Muscle of back (tissue), 13 donors: ENCODE measurements at places on chromosomes 2 and 18. TPM values are rescaled to one million over a fixed set of nuclear protein-coding genes. Genes with fewer than 3 reads are reported as not detected.

Gene PKDCC
- 116 TPM for polyA plus RNA-seq

Gene SETBP1
- polyA plus RNA-seq: 13.6 TPM

Gene CYP1B1
- 8.7 TPM for polyA plus RNA-seq

Gene CCDC121
- 6.3 TPM for polyA plus RNA-seq

Gene CHAC2
- polyA plus RNA-seq: 2.9 TPM

Gene OXER1
- polyA plus RNA-seq: 4.9 TPM

Gene REG1B
- not detected for polyA plus RNA-seq

Gene BCL11A
- polyA plus RNA-seq: 17.0 TPM

Gene LRRC30
- polyA plus RNA-seq: 2.7 TPM

Gene PKP4
- 31.4 TPM for polyA plus RNA-seq

- no peak for DNase-seq
These were observed 8.7 kb downstream of the ASTL start for GRCh38 chr2:96129528-96130120.

GRCh38 chr2:101961338-101962191 is 30.2 kb upstream of the IL1R2 start:
- DNase-seq: peak; percentile 78

DNA sequence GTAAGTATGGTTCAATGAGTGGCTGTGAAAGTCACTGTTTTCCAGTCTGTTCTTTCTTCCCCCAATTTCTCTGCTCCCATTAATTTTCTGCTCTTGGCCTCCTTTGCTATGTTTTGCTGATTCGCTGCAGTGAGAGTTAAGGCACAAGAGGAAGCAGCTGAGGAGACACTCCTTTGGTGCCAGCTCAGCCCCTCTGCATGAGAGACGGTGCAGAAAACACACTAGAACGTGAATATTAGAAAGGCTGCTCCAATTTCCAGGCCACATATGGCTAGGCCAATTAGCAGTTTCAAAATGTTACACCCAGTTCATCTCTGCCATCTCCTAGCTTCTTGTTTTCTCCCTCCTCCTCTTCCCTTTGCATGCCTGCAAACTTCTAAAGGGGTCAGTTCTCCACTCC is 38.9 kb downstream of the AKAIN1 start:
- no peak for DNase-seq

DNA sequence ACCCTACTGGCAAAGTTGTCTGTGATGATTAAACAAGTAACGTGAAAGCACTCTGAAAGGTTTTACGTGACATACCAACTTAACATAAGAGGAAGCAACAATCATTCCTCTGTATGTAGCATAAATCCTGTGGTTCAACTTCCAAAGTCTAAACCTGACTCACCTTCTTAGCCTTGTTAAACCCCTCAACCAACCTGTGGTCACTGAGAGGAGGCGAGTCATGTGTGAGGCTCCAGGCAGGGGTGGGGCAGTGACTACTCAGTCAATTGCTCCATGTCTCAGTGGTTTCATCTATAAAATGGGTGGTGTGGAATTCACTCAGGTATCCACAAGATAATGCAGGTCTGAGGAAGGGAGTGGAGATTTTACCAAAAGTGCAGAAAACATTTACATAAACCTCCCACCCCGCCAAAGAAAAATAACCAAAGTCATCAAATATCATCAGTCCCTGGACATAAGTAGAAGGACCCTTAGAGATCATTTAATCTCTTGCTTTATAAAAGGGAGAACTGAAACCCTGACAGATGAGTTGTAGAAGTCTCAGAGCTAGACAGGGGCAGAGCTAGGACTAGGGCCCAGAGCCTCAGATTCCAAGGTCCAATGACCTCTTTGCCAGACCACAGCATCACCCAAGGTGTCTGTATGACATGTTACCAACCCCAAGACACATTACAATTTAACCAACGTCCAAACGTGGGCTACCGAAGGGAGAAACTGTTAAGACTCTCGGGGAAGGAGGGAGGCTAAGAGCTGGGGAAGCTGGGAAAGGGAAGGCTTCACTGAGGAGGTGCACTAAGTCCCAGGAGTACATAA is 3.7 kb upstream of the PCBP1 start:
- no peak for DNase-seq

DNA sequence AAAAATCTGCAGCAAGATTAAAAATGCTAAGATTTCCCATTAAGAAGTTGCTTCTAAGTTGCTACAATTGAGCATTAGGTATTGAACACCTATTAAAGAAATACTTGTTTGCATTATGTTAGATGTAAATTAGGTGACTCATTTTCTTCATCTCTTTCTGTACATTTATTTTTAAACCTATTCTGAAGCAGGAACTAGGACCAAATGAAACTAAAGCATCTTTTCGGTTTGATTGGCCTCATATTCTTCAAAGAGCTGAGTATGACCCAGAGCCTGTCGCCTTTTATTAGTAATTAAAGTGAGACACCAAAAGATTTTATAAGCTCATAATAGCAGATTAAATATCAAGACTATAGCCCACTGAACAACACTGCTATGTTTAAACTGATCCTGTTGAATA is 83.4 kb upstream of the ZEB2 start:
- DNase-seq: no peak

DNA sequence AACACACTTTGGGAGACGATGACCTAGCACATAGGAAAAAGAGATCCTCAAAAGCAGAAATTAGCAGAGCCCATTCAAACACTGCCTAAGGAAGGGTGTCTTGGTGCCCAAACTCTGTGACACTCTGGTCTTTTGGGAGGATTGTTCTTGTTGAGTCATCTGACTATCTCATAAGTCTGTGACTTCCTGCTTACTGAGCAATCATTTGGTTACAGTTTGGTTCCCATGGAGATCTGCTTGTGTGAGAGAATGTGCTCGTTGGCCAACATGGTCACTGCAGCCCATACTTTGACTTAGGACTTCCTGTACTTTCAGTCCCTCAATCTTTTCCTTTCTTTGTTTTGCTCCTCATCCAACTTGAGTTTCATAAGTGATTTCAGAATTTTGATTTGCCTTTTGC is 602.9 kb downstream of the NYAP2 start:
- peak; percentile 42 for DNase-seq

- no peak for DNase-seq
These were observed 234.6 kb upstream of the MYT1L start for GRCh38 chr2:2565671-2566070.

- DNase-seq: no peak
These were observed 76.0 kb downstream of the RFTN2 start for GRCh38 chr2:197599285-197599965.

DNA sequence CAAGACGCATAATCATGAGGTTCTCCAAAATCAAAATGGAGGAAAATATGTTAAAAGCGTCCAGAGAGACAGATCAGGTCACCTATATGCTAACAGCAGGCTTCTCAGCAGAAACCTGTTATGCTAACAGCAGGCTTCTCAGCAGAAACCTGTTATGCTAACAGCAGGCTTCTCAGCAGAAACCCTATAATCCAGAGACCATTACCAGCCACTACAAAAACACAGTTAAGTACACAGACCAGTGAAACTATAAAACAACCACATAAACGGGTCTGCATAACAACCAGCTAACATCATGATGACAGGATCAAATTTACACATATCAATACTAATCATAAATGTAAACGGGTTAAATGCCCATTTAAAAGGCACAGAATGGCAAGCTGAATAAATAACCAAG is 1548.4 kb upstream of the TMEFF2 start:
- no peak for DNase-seq

GRCh38 chr2:95082477-95082876 is 39.1 kb downstream of the MRPS5 start:
- no peak for DNase-seq

DNA sequence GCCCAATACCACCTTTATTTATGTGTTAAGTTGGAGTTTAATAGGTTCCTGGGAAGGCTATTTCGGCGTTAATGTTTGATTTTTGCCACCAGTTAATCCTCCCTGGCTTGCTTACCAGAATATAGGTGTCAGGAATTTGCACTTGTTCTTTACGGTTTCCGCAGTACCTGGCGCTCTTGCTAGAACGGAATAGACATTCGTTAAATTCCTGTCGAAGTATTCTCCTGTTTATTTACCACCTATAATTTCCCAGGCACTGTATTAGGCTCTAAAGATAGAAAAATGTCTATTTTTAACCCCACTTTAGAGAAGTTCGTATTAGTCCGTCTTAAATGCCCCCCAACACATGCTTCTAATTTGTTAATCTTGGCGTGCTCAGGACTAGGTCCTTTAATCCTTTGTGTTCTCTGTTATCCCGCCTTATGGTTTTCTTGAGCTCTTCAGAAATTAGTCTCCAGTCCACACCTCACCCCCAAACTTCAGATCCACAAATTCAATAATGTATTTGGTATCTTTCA is 575 bp downstream of the CCDC150 start:
- no peak for DNase-seq

- DNase-seq: no peak
These were observed 9.5 kb downstream of the GPR17 start for GRCh38 chr2:127655209-127656073.

GRCh38 chr2:11467749-11468148 is 1.8 kb upstream of the E2F6 start:
- no peak for DNase-seq

GRCh38 chr2:73984922-73985307 is 205 bp downstream of the TET3 start:
- no peak for DNase-seq

GRCh38 chr18:51531501-51531900 is 334.0 kb upstream of the MEX3C start:
- DNase-seq: no peak

DNA sequence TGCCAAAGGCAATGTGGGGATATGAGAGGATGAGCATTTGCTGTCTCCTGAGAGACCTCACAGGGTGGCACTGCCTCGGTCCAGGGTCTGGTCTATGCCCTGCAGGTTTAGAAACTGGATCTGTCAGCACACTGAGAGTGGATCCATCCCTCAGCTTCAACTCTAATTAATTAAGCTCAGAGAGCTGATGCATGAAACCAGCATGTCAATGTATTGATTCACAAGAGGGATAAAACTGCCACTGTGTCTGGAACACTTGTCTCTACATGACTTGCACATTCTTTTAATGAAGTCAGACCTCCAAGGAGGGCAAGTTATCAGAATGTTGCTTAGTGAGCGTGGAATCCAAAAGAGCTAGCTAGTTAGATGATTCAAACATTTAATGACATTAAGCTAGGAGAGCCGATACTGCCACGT is 22.5 kb upstream of the POLE4 start:
- no peak for DNase-seq

DNA sequence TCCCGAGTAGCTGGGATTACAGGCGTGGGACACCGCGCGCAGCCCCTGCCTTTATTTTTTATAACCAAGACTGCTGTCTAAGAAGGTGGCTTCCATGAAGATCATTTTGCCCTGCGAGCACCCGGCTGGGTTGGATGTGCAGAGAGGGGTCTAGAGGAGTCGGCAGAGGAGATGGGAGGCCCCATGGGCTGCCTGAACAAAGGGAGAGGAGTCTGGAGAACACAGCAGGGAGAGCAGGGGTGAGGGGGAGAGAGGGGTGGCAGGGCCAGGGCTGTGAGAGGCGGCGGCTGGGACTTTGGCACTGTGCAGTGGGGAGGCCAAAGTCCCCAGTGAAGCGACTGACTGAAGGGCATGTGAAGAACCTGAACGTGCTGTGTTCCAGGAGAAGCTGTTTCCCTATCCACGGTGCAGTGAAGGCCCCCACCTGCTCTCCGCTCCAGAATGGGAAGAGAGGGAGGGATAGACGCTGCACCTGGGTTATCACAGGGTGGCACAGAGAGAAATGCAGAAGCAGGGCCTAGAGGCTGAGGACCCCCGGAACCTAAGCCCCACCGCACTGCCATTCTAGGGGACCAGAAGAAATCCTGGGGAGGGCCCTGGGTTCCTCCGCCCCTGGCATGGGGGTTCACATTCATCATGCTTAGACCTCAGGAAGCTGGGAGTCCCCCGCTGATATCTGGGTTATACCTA is 24.8 kb upstream of the FOSL2 start:
- DNase-seq: no peak

DNA sequence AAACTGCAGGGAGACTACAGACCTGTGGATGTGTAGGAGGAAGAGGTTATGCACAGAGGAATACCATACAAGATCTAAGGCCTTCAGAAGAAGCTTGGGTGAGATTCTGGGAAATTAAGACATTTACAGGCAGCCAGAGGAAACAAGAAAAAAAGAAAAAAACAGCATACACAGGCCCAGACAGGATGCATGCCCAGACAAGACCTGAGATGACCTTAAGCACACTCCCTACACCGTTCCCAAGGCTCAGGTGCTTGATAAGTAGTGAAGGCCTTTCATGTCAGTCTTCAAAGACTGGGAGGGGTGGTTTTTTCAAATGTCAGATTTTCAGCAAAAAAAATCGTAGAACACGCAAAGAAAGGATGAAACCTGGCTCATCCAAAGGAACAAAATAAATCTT is 83.0 kb downstream of the CCDC138 start:
- no peak for DNase-seq

DNA sequence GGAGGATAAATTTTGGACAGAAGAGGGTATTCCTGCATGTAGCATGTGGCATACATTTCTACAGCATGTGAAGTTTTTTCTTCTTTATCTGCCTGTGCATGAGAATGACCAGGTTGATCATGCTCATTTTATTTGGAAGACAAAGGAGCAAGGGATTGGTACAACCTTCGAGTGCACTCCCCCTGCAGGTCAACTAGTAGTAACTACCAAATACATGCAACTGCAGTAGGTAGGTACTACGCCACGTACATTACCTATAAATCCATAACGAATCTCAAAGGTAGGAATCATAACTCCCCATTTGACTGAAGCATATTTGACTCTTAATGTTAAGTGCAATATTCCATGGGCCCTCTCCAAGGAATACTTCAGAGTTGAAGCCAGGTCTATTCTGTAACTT is 763.9 kb downstream of the TSN start:
- DNase-seq: no peak

DNA sequence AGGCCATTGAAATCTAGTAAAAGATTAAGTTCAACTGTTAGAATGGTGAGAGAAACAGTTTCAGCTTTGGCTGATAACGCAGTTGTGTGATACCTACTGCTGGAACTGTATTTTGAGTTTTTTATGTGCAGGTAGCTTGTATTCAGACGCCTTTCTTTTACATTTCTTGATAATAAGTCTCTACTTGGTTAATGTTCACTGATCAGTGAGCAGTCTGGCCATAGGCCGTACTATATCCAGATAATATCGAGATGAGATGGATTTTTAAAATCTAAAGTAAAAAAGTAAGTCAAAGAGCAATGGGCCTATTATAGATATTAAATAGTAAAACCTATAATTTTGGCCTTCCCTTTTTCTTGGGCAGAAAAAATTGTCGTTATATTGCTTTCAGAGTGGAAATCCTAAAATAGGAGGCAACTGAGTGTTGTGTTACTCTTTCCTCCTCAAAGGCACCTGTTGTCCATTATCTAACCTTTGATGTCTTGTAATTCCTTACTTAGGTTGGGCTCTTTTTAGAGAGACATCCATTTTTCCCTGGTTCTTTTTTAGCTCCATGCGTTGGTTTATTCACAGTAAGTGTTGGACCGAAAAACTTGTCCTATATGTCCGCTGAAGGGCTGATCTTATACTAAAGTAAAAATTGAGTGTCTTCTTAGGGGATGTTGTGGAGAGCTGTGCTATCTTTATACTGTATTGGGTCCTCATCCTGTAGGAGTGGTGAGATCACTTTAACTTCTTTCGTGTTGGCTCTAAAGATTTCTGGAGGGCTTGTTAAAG is 1.7 kb downstream of the EML4 start:
- DNase-seq: no peak

- no peak for DNase-seq
These were observed 200.7 kb upstream of the SMAD7 start for GRCh38 chr18:49151482-49151881.
